ENCODE measurements at places on chromosomes 1 and 21.

GRCh38 chr1:99218999-99219398 is 45.3 kb upstream of the PLPPR4 start:
- H3K4me3 ChIP-seq = no peak overlapping the region
- no peaks in the 10 kb centered on the region for H3K4me1 ChIP-seq
- H3K36me3 ChIP-seq = no peaks in the 10 kb centered on the region
- no peak for DNase-seq
- no peak overlapping the region for H3K27ac ChIP-seq

DNA sequence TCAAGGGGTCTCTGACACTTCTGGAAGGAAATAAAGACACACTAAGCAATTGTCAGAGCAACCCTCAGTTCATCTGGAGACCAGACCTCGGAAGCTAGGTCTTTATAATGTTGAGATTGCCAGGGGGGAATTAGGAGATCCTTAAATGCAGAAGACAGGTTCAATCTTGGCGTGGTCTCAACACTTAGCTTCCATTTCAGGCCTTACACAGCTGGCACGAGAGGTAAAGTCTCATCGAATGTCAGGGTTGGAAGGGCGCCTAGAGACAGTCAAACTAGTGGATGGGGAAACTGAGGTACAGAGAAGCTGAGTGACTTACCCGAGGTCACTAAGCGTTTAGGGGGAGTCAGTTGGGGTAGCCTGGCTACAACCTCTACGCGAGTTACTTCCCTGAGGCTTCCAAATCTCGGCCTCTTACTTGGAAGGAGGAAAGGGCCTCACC is 562 bp upstream of the EPB41 start:
- no peak for DNase-seq
- no peaks in the 10 kb centered on the region for H3K36me3 ChIP-seq
- H3K4me3 ChIP-seq = peak overlapping the region; percentile 12
- no peaks in the 10 kb centered on the region for H3K27me3 ChIP-seq
- H3K4me1 ChIP-seq = peaks cover 7% of the 10 kb centered on the region

GRCh38 chr1:96388421-96389310 is 332.9 kb upstream of the PTBP2 start:
- H3K36me3 ChIP-seq = no peaks in the 10 kb centered on the region
- DNase-seq = no peak
- H3K4me3 ChIP-seq = no peak overlapping the region
- H3K4me1 ChIP-seq = no peaks in the 10 kb centered on the region
- no peak overlapping the region for H3K27ac ChIP-seq

DNA sequence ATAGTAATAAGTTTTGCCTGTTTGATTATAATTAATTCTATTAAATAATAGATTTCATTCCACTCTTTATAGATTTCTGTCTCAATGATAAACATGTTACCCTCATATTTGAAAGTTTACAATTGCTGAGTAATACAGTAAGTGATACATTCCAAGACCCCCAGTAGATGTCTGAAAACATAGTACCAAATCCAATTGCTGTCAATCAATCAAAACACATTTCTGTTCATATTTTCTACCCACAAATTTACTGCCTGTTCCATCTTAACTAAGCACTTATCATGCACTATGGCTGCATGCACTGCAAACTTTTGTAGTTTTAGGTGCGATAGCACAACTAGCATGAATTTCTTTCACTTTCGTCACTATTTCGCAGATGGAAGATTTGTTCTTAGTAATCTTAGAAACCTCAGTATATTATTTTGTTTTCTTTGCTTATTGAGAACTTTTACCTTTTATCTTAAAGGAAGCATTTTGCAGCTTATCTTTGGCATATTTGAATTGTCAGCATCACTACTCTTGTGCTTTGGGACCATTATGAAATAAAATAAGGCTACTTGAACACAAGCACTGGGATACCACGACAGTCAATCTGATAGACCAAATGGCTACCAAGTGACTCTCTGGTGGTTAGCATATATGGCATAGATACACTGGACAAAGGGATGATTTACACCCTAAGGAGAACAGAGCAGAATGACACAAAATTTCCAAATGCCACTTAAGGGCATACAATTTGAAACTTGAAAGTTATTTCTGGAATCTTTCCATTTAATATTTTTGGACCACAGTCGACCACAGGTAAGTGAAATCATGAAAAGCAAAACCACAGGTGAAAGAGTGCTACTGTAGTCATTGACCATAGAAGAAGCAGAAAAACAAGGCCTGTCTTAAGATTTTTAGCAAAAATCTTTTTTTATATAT is 67.6 kb downstream of the RGS13 start:
- no peak for DNase-seq
- no peak overlapping the region for H3K4me3 ChIP-seq
- H3K36me3 ChIP-seq = no peaks in the 10 kb centered on the region
- H3K27me3 ChIP-seq = no peaks in the 10 kb centered on the region
- H3K4me1 ChIP-seq = no peaks in the 10 kb centered on the region

- no peaks in the 10 kb centered on the region for H3K27me3 ChIP-seq
- DNase-seq = no peak
- no peak overlapping the region for H3K4me3 ChIP-seq
- no peak overlapping the region for H3K27ac ChIP-seq
- H3K36me3 ChIP-seq = no peaks in the 10 kb centered on the region
These were observed 105.3 kb downstream of the CACNA1E start for GRCh38 chr1:181588631-181589030.

- no peaks in the 10 kb centered on the region for H3K27me3 ChIP-seq
- no peaks in the 10 kb centered on the region for H3K36me3 ChIP-seq
These were observed 41.1 kb upstream of the IL20 start for GRCh38 chr1:206824331-206824730.

GRCh38 chr1:110316735-110317134 is 22.4 kb upstream of the RBM15 start:
- DNase-seq = no peak
- no peaks in the 10 kb centered on the region for H3K36me3 ChIP-seq
- H3K27me3 ChIP-seq = no peaks in the 10 kb centered on the region
- no peak overlapping the region for H3K4me3 ChIP-seq

DNA sequence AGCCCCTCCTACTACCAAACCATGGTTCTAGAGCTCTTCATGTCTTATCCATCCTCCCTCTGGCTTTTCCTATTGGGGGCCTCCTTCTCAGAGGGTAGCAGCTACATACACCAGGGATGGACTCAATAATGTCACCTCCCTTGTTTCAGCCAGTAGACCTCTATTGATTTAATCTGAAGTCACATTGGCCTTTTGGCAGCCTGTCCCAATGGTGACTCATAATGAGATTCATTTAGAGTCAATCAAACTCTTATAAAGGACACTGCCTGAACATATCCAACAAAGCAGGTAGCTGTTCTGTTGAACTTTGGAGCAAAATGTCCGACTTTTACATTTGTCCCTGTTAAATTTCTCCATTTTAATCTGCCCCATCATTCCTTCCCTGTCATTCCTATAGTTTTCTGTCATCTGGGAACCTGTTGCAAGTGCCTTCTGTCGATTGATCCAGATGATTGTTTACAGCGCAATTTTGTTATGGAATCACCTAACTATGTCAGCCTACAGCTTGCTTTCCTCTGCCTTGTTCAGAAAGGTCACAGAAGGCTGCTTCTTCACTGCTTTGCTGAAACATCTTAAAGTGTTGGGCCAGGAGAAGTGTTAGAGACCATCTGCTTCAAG is 105.9 kb downstream of the ETS2 start:
- no peaks in the 10 kb centered on the region for H3K27me3 ChIP-seq
- no peak overlapping the region for H3K4me3 ChIP-seq
- H3K27ac ChIP-seq = no peak overlapping the region
- H3K4me1 ChIP-seq = peaks cover 19% of the 10 kb centered on the region
- no peaks in the 10 kb centered on the region for H3K36me3 ChIP-seq

DNA sequence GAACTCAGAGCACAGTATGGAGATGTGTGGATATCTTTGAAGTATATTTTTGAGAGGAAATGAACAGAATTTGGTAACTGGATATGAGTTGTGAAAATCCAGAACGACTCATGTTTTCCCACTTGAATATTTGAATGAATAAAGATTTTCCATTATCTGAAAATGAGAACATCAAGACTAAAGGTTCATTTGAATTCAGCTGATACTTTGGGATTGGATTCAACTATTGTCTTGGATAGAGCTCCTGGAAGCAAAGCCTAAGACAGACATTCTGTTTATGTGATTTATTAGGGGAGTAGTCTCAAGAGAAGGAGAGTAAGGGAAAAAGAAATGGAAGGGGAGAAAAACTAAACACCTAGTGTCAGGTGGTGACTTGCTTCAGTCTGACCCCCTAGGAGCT is 256.0 kb upstream of the LYPLAL1 start:
- H3K4me3 ChIP-seq = no peak overlapping the region
- no peak for DNase-seq
- no peak overlapping the region for H3K27ac ChIP-seq
- no peaks in the 10 kb centered on the region for H3K36me3 ChIP-seq

DNA sequence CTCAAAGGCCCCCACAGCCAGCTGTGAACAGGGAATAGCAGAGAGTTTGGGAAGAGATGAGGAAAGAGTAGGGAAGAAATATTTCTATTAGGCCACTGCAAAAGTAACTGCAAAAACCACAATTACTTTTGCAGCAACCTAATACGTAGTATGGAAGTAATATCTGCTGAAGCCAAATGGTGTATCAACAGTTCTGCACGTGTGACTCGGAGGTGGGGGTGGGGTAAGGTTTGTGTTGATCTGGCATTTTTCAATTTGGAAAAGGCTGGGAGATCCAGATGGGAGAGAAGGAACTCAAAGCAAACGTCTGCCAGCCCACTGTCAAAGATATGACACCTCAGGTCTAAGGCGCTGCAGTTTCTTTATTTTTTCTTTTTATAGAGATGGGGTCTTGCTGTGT is 11.1 kb upstream of the ZNF436 start:
- no peak overlapping the region for H3K27ac ChIP-seq
- H3K27me3 ChIP-seq = peaks cover 67% of the 10 kb centered on the region
- H3K36me3 ChIP-seq = no peaks in the 10 kb centered on the region
- DNase-seq = no peak

- DNase-seq = no peak
- no peak overlapping the region for H3K4me3 ChIP-seq
- H3K27me3 ChIP-seq = no peaks in the 10 kb centered on the region
These were observed 49.6 kb downstream of the MAP10 start for GRCh38 chr1:232854798-232855159.

DNA sequence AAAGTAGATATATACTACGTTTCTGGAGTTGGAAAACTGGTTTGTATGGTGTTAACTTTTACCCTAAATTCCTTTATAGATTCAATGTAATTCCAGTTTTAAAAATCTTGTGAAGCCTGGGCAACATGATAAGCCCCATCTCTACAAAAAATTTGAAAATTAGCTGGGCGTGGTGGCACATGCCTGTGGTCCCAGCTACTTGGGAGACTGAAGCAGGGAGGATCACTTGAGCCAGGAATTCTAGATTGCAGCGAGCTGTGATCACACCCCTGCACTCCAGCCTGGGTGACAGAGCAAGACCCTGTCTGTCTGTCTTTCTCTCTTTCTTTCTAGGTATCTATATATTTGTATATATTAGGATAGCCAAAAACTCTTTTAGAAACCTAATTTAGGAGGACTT is 141.9 kb downstream of the CLEC20A start:
- no peaks in the 10 kb centered on the region for H3K4me1 ChIP-seq
- H3K36me3 ChIP-seq = no peaks in the 10 kb centered on the region
- H3K4me3 ChIP-seq = no peak overlapping the region
- no peak for DNase-seq

GRCh38 chr1:208132287-208132882 is 111.8 kb downstream of the PLXNA2 start:
- no peaks in the 10 kb centered on the region for H3K36me3 ChIP-seq
- H3K27ac ChIP-seq = no peak overlapping the region
- peak; percentile 54 for DNase-seq

DNA sequence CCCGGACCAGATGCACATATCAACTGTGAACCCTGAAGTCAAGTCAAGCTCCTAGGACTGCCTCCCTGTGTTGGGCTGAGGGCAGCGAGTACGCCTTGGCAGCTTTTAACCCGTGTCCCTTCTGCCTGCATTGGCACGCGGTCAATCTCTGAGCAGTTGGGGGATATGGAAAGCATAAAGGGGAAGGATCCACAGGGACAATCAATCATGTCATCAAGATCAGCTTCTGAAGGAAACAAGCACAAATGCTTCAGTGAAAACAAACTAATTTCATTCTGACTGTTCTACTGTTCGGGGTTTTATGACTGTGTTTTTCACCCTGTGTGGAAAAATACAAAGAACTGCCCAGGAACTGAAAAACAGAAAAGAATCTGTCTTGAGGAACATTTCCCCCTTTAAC is 106.2 kb downstream of the RUNX1 start:
- DNase-seq = no peak
- H3K36me3 ChIP-seq = no peaks in the 10 kb centered on the region
- no peak overlapping the region for H3K27ac ChIP-seq
- no peaks in the 10 kb centered on the region for H3K27me3 ChIP-seq

GRCh38 chr21:41858466-41859296 is 20.5 kb downstream of the PRDM15 start:
- H3K4me1 ChIP-seq = no peaks in the 10 kb centered on the region
- no peak overlapping the region for H3K27ac ChIP-seq
- H3K4me3 ChIP-seq = no peak overlapping the region

DNA sequence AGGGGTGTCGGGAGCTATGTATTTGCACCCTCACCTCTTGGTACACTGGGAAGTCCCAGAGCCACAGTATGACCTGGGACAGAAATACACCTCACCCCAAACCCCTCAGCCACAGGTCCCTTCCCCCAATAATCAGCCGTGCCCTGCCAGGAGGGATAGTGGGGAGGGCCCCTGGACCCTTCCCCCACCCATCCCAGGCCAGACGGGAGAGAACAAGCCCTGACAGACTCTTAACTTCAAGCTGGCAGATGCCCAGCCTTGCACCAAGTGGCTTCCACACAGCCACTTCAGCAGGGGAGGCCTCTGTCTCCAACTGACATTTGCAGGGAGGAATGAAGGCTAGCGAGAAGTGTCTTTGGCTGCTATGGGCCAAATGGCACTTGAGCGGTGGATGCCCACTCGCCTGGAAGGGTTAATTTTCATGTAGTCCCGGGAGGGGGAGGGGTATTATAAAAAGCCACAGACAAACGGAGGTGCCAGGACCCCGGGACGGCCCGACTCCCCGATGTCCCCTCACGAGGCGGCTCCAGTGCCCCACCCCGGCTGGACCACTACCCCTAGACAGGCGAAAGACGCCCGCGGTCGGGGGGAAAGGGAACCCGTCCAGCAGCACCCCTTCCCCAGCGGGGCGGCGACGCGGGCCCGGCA is 495 bp downstream of the SYNC start:
- H3K4me3 ChIP-seq = peak overlapping the region; percentile 69
- H3K27ac ChIP-seq = no peak overlapping the region
- peaks cover 32% of the 10 kb centered on the region for H3K27me3 ChIP-seq

- no peak overlapping the region for H3K27ac ChIP-seq
- H3K27me3 ChIP-seq = no peaks in the 10 kb centered on the region
- no peak for DNase-seq
- no peak overlapping the region for H3K4me3 ChIP-seq
These were observed 170.7 kb downstream of the NEGR1 start for GRCh38 chr1:72111662-72112061.

GRCh38 chr1:175620376-175620775 is 123.0 kb downstream of the TNR start:
- H3K36me3 ChIP-seq = no peaks in the 10 kb centered on the region
- H3K4me1 ChIP-seq = no peaks in the 10 kb centered on the region
- no peak overlapping the region for H3K27ac ChIP-seq
- H3K27me3 ChIP-seq = no peaks in the 10 kb centered on the region
- DNase-seq = no peak
- H3K4me3 ChIP-seq = no peak overlapping the region

GRCh38 chr1:233868461-233868860 is 36.0 kb upstream of the SLC35F3 start:
- DNase-seq = no peak
- H3K4me3 ChIP-seq = no peak overlapping the region
- H3K27ac ChIP-seq = no peak overlapping the region
- no peaks in the 10 kb centered on the region for H3K4me1 ChIP-seq

Data from H1 (cell line).